Urinary bladder (tissue), 4 donors: ENCODE measurements at places on chromosomes 3 and 15. TPM values are rescaled to one million over a fixed set of nuclear protein-coding genes. Genes with fewer than 3 reads are reported as not detected.

DNA sequence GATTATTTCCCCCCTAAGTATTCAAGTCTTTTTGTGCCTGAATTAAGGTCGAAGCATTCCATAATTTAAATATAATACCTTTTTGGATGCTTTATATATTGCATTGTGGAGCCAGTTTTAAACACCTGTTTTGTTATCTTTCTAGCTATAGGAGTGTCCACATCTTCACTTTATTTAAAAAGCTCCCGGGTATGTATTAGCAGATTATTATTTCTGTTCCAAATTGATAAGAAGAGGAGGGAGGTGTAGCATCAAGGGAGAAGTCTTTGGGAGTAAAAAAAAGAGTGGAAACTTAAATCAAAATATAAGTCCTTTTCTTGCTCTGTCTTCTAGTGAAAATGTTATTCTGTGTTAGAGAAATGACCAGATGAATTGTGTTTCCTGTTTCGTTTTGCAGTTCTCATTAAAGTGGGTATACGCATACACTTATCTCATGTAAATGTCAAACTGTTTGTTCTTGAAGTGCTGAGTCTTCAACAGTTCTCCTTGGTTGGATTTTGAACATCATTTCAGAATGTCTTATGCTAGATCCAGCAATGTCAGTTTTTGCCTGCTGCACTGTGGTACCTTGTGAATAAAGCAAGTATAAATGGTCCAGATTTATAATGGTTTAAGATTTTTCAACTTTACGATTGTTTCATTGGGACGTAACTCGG lies 105.8 kb downstream of the FNDC3B start:
- DNase-seq: no peak

DNA sequence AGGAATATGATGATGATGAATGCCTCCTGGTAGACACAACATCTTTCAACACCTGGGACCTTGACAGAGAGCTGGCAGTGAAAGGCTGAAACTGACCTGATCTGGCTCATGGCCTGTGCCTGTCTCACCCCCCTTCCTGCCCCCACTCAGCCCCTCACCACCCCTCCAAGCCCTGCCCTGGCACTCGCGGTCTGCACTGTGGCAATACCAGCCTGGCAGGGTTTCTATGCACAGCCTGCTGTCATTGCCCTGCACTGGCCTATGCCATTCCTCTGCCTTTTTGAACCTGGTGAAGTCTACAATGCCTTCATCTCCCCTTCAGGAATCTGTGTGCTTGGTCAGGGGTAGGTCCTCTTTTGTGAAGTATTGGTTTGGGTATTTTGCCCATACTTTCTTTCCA lies 56.5 kb downstream of the ACAD9 start:
- no peak for DNase-seq

DNA sequence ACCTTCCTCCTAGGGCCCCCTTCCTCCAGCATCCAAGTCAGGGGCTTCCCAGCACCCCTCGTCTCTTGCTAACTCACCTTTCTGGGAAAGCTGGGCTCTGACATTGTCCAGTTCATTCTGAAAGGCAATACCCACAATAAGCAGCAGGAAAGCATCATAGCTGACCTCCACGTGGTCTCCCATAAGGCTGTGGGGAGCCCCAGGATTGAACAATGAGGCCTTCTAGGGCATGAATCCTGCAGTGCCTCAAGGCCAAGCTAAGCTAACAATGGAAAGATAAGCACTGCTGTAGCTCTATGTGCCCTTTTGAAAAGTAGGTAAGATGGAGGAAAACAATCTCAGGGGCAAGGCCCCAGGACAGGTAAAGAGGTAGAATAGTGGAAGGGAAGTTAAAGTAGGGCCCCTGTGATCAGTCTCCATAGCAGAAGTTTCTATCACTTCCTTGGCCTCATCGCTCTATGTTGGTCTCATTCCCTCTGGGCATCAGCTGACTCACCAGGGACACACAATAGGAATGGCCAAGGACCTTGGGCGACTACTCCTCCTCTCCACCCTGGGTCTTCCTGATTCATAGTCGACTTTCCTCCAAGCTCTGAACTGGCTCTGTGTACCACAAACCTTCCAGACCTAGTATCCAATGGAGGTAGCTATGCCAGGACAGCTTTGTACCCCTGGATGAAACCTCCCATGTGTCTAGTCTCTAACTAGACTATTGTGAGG lies 11.7 kb downstream of the TRAIP start:
- no peak for DNase-seq

- DNase-seq: no peak
These were observed 1239.2 kb downstream of the ROBO2 start for GRCh38 chr3:78279091-78279490.

- DNase-seq: no peak
These were observed 207.7 kb upstream of the PDZRN3 start for GRCh38 chr3:73832426-73832825.

DNA sequence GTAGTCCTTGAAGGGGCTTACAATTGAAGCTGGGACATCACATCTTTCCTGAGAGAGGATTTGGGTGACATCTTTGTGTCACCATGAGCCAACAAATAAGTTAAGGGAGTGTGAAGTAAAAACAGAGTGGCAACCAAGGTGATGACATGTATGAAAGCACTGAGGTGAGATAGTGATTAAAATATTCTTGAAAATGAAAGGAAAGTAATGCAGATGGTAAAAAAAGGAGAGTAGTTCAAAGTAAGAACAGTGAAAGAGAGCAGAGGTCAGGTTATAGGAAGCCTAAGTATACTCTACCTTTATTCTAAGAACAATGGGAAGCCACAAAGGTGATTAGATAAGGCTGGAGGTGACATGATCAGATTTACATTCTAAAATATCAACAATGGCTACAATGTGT lies 486.1 kb downstream of the DIPK2A start:
- DNase-seq: no peak

- DNase-seq: no peak
These were observed 43.4 kb downstream of the FBXO22 start for GRCh38 chr15:75947092-75947491.

DNA sequence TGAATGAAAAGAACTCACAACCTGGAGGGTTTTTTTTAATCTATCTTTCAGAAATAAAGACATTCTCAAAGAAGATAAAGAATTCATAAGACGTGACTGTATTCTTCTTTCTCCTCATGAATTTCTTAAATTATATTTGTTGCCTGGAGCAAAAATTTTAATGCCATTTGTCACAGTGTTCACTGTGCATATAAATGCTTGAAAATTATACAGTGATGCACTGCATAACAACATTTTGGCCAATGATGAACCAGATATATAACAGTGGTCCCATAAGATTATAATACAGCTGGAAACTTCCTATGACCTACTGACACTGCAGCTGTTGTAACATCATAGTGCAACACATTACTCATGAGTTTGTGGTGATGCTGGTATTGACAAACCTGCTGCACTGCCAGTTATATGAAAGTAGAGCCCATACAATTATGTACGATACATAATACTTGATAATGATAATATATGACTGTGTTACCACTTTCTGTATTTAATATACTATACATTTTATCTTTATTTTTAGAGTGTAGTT lies 67.3 kb downstream of the P2RY1 start:
- DNase-seq: no peak

- DNase-seq: no peak
These were observed 88.7 kb downstream of the ANKRD28 start for GRCh38 chr3:15708882-15709677.

- no peak for DNase-seq
These were observed 64.3 kb upstream of the GOLGA8B start for GRCh38 chr15:34647569-34648293.

- DNase-seq: no peak
These were observed 56.9 kb downstream of the TTBK2 start for GRCh38 chr15:42863572-42864239.

- DNase-seq: no peak
These were observed 11.0 kb downstream of the PARP16 start for GRCh38 chr15:65275728-65276126.

- peak; percentile 32 for DNase-seq
These were observed 205.4 kb downstream of the PDZRN3 start for GRCh38 chr3:73419179-73419803.

RETNLB gene
- total RNA-seq: not detected

ADAMTS9 gene
- total RNA-seq: 120 TPM

GABRR3 gene
- total RNA-seq: 0.11 TPM

IGF2BP2 gene
- 42.7 TPM for total RNA-seq

SCAMP5 gene
- total RNA-seq: 6.9 TPM

MBNL1 gene
- total RNA-seq: 300 TPM

NOX5 gene
- total RNA-seq: 0.16 TPM

DUOX1 gene
- 10.3 TPM for total RNA-seq

GP9 gene
- not detected for total RNA-seq
